ENCODE measurements at places on chromosomes 5 and 9.
A peak's percentile ranks its signal among the peaks of the same experiment; 100 is the strongest.

DNA sequence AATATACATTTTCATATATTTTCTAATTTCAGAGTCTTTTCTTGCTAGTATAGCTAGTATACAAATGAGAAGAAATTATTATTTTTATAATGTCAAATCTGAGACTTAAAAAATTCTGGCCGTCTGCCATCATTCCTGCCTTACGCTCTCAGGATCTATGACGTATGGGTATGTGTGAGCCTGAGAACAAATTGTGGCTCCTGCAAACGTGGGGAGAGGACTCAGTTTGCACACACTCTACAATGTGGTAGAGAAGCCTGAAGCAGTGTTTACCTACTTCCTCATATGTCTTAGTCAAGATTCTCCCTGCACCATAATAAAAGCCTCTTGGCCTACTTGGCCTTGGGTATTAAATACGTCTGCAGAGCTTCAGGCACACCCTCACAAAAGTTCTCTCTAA is 825.4 kb downstream of the SEMA5A start:
- H3K4me3 ChIP-seq: no peak overlapping the region
- no peaks in the 10 kb centered on the region for H3K27me3 ChIP-seq
- H3K27ac ChIP-seq: no peak overlapping the region
- no peaks in the 10 kb centered on the region for H3K4me1 ChIP-seq
- DNase-seq: no peak
- H3K36me3 ChIP-seq: no peaks in the 10 kb centered on the region

DNA sequence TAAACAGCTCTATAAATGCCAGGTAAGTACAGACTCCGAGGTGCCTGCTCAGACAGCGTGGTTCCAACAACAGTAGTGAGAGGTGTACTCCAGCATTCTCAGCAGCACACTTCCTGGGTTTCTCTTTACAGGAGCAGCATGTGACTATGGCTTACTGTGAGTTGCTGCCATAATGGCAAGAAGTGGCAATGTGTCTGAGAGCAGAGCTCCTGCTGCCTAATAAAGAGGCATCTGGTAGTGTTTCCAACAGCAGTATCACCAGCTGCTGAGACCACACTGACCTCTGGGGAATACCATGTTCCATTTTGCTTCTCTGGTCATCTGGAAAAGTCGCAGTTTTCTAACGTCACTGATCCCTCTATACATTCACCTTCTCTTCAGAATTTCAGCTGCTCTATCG is 398.2 kb downstream of the SLCO4C1 start:
- H3K4me1 ChIP-seq: no peaks in the 10 kb centered on the region
- no peaks in the 10 kb centered on the region for H3K27me3 ChIP-seq

DNA sequence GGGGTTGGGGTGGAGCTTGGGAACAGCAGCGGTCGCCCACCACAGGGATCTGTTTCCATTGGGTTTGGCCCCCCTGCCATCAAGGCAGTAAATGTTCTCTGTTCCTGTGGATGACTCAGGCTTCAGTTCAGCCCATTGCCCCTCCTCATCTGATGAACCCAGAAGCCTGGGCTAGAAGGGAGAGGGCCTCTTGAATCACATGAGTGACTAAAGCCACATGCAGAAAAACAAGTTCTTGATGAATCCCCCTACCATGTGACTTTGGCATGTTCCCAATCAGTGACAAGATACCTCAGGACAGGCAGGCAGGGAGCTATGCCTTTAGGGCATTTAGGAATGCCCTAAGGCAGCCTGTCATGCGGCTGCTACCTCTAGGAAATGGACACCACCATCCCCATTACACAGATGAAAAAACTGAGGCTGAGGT is 2.5 kb downstream of the SH3PXD2B start:
- H3K4me3 ChIP-seq: peak overlapping the region; percentile 94
- DNase-seq: peak; percentile 55
- no peaks in the 10 kb centered on the region for H3K27me3 ChIP-seq

- no peak overlapping the region for H3K27ac ChIP-seq
- H3K4me3 ChIP-seq: no peak overlapping the region
- H3K27me3 ChIP-seq: no peaks in the 10 kb centered on the region
Observed at GRCh38 chr5:176875783-176876505, 23.2 kb downstream of the HK3 start.

GRCh38 chr5:139847790-139848507 is 52.3 kb downstream of the PSD2 start:
- no peaks in the 10 kb centered on the region for H3K36me3 ChIP-seq
- H3K4me3 ChIP-seq: peak overlapping the region; percentile 88
- no peaks in the 10 kb centered on the region for H3K27me3 ChIP-seq
- peaks cover 11% of the 10 kb centered on the region for H3K4me1 ChIP-seq
- no peak for DNase-seq

DNA sequence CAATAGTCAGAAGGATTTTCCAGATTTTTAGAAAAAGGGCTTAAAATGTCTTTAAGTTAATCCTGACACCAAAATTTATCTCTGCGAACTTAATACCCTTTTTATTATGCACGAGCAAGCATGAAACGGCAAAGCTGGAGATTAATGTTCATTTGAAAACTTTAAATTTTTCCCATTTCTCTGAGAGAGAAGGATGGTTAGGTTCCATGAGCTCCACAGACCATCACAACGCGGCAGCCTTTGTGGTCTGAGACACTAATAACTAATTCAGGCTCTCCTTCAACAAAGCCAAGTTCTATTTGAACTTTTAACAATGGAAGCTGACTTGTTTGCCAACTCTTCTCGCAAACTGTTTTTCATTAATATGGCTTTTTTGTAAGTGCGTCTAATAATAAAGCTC is 94.7 kb downstream of the MYO10 start:
- H3K4me1 ChIP-seq: no peaks in the 10 kb centered on the region
- no peak for DNase-seq
- no peak overlapping the region for H3K27ac ChIP-seq
- H3K27me3 ChIP-seq: no peaks in the 10 kb centered on the region
- no peak overlapping the region for H3K4me3 ChIP-seq

DNA sequence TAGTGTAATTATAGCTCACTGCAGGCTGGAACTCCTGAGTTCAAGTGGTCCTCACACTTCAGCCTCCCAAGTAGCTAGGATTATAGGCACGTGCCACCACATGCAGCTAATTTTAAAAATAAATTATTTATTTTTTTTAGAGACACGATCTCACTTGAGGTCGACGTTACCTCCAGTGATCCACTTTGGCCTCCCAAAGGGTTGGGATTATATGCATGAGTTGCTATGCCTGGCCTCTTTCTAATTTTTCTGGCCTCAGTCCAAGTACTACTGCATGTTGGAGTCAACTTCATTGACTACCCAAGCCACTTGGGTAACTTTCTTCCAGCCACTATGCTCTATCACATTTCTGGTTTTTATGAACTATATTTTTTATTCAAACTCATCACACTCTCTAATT is 148.3 kb downstream of the EFNA5 start:
- no peak overlapping the region for H3K27ac ChIP-seq
- no peaks in the 10 kb centered on the region for H3K27me3 ChIP-seq
- DNase-seq: no peak
- peaks cover 3% of the 10 kb centered on the region for H3K4me1 ChIP-seq
- no peaks in the 10 kb centered on the region for H3K36me3 ChIP-seq

- no peak overlapping the region for H3K4me3 ChIP-seq
- H3K27me3 ChIP-seq: no peaks in the 10 kb centered on the region
- peaks cover 29% of the 10 kb centered on the region for H3K4me1 ChIP-seq
- no peaks in the 10 kb centered on the region for H3K36me3 ChIP-seq
- peak; percentile 75 for DNase-seq
Observed at GRCh38 chr5:135246923-135247795, 151.9 kb downstream of the MACROH2A1 start.

GRCh38 chr5:122156724-122157325 is 27.5 kb downstream of the ZNF474 start:
- no peak overlapping the region for H3K4me3 ChIP-seq
- peaks cover 3% of the 10 kb centered on the region for H3K4me1 ChIP-seq
- H3K36me3 ChIP-seq: no peaks in the 10 kb centered on the region
- DNase-seq: no peak

- no peaks in the 10 kb centered on the region for H3K27me3 ChIP-seq
- no peak overlapping the region for H3K4me3 ChIP-seq
- no peak for DNase-seq
- no peaks in the 10 kb centered on the region for H3K4me1 ChIP-seq
- peak overlapping the region; percentile 41 for H3K27ac ChIP-seq
Observed at GRCh38 chr5:52784737-52785136, 3.0 kb upstream of the ITGA1 start.

DNA sequence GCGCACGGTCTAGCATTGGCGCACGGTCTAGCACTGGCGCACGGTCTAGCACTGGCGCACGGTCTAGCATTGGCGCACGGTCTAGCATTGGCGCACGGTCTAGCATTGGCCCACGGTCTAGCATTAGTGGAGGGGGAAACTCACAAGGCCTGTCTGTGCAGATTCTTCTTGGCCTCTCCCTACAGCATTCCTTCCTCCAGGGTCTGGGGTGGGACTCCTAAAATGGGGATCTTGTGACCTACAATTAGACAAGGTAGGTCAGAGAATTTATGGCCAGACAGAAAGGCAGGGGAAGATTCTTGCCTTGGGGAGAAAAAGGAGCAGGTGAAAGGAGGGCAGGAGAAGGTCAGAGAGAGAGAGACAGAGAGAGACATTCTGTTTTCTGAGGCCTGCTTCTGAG is 5.4 kb upstream of the GBGT1 start:
- no peak overlapping the region for H3K27ac ChIP-seq
- H3K4me1 ChIP-seq: no peaks in the 10 kb centered on the region
- H3K27me3 ChIP-seq: no peaks in the 10 kb centered on the region

DNA sequence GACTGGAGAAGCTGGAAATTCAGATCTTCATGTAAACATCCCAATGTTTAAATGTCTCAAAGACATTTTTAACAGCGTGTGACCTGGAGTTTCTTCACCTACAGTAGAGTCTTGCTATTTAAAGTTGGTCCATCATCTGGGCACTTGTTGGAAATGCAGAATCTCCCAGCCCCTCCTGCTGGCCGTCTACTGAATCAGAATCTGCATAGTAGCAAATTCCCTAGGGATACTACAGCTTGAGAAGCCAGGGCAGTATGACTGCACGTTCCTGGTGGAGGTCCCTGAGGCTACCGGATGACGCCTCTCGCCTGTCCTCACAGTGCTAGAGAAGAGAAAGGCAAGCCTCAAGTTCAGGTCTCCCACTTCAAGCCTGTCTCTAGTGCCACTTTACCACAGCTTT is 15.7 kb downstream of the SAP30L start:
- H3K36me3 ChIP-seq: peaks cover 41% of the 10 kb centered on the region
- no peak for DNase-seq
- no peak overlapping the region for H3K27ac ChIP-seq
- H3K27me3 ChIP-seq: no peaks in the 10 kb centered on the region
- H3K4me3 ChIP-seq: no peak overlapping the region

DNA sequence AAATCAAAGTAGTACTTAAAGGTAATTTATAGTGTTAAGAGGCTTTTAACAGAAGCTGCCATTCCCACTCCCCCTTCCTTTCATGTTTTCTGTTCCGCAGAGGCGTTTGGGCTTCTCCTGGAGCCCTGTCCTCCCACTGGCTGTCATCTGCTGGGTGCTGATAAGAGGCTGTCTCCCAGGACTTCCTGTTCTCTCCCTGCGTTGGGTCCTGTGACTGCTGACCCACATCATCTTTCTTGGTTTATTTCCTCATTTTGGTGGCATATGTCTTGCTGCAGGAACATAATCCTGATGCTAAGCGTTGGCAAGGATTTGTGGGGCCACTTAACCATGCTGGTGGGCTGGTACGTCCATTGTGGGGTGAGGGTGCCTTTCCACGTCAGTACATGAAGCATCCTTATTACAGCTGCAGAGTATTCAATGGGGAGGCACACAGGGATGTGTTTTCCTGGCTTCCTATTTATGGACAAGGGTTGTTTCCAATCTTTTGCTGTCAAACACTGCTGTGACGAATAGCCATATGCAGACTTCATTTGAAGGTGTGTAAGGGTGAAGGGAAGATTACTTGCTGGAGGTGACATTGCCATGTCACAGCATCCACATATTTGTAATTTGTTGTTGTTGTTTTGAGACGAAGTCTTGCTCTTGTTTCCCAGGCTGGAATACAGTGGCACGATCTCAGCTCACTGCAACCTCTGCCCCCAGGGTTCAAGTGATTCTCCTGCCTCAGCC is 22.3 kb upstream of the RNF130 start:
- no peak overlapping the region for H3K27ac ChIP-seq
- DNase-seq: no peak
- no peaks in the 10 kb centered on the region for H3K36me3 ChIP-seq
- no peaks in the 10 kb centered on the region for H3K27me3 ChIP-seq
- H3K4me3 ChIP-seq: no peak overlapping the region
- no peaks in the 10 kb centered on the region for H3K4me1 ChIP-seq

DNA sequence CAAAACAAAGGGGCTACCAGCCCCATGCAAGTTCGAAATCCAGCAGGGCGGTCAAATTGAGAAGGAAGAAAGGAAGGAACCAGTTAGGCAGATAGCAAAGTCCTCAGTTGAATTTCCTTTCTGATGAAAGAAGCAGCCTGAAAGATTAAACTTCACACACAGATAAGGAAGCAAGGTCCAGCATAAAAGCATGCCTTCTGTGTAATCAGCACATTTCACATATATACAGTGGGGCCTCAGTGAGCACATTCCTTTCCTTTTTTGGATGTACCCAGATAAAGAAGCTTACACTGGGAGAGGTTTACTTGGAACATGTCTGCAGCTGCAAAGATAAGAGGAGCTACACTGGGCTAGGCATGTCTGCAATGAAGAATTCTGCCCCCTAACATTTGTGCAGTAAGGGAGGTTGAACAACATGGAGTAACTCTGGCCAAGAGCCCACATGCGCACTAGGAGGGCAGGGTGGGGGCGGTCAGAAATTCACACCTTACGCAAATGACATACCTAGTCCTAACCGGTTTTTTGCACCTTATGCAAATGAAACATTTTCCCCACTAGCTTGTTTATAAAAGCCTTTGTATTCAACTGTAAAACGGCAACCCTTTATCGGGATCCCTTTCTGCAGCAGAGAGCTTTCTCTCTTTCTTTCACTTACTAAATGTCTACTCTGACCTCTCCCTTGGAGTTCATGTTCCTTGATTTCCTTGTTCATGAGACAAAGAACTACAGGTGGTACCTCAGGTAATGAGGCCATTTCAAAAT is 149.7 kb upstream of the FBXL17 start:
- no peaks in the 10 kb centered on the region for H3K27me3 ChIP-seq
- H3K4me3 ChIP-seq: no peak overlapping the region
- H3K36me3 ChIP-seq: no peaks in the 10 kb centered on the region
- DNase-seq: no peak

DNA sequence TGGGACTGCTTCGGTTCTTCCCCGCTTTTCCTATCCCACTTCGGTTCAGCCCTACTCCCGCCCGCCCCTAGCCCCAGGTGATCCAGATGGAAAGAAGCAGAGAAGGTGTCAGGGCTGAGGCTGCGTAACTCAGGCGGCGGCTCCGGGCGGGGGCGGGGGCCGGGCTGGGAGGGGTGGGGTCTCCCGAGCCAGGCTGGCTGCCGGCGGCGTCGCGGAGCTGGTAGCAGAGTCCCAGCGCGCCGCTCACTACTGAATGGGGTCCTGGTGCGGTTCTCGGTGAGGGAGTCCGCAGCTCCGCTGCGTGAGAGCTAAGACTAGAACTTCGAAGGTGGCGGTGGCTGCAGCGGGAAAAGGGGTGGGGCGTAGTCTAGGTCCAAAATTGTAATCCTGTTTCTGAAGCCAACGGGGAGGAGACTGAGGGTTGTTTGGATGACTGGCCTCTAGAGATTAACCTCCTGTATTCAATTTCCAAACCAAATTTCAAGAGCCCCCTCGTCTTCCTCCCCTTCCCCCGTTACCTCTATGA is 1.4 kb downstream of the PRR16 start:
- peak overlapping the region; percentile 83 for H3K4me3 ChIP-seq
- DNase-seq: peak; percentile 78
- H3K4me1 ChIP-seq: peaks cover 4% of the 10 kb centered on the region
- no peaks in the 10 kb centered on the region for H3K36me3 ChIP-seq
- H3K27ac ChIP-seq: peak overlapping the region; percentile 82
- H3K27me3 ChIP-seq: no peaks in the 10 kb centered on the region
